ENCODE measurements at places on chromosomes 6 and 20.

- no peak for DNase-seq
Measured at GRCh38 chr6:56040889-56041301, 165.5 kb upstream of the BMP5 start.

GRCh38 chr6:20866036-20866435 is 331.8 kb downstream of the CDKAL1 start:
- no peak for DNase-seq

GRCh38 chr6:92681401-92681800 is 738.0 kb downstream of the EPHA7 start:
- no peak for DNase-seq

DNA sequence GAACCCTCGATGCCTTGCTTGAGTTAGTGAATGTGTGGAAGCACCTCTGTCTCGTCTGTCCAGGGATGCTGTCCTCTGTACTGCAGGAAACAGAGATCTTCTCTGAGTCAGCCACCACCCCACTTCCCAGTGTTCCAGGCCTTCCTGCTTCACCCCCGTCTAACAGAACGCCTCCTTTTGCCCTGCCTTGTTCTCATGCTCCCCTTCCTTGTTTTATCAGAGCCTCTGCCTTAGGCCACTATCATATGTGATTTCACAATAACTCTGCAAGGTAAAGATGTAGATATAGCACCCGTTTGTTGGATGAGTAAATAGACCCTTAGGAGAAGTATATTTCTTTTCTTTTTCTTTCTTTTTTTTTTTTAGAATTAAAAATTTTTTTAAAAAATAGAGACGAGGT is 106.7 kb upstream of the CLDN20 start:
- DNase-seq = no peak

DNA sequence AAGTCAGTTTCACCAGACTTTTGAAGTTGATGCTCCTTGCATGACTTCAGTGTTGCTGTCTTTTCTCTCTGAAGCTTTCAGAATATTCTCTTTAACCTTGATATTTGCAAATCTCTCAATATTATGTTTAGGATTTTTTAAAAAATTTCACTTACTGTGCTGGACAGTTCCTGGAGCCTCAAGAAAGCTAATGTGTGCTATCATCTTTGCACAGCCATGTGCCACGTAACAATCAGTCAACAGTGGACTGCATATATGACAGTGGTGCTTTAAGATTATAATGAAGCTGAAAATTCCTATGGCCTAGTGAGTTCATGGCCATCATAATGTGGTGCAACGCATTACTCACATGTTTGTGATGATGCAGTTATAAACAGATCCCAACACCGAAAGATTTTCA is 59.1 kb upstream of the OGFRL1 start:
- DNase-seq = no peak

GRCh38 chr6:55983861-55984260 is 108.5 kb upstream of the BMP5 start:
- DNase-seq = no peak

GRCh38 chr20:36830791-36831691 is 44.9 kb upstream of the TLDC2 start:
- peak; percentile 56 for DNase-seq

GRCh38 chr6:11432713-11433450 is 104.7 kb upstream of the TMEM170B start:
- no peak for DNase-seq

- no peak for DNase-seq
Measured at GRCh38 chr6:97067045-97067444, 142.5 kb downstream of the KLHL32 start.

- DNase-seq = no peak
Measured at GRCh38 chr6:169556758-169557548, 144.9 kb downstream of the WDR27 start.

DNA sequence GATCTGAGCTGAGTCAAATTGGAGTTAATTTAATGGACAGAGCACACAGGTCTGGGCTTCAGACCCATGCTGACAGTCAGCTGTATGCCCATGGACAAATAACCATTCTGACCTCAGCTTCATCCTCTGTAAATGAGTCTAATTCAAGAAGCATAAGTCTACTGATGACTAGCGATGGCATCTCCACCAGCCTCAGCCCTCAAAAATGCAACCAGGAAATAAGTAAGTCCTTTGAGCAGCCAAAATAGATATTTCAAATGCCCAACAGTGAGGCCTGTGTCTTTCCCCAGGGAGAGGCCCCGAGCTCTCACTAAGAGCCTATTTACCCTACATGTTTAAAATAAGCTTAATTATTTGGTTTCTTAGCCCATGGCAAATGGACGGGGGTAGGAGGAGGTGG is 114.2 kb upstream of the MTHFD1L start:
- DNase-seq = no peak

DNA sequence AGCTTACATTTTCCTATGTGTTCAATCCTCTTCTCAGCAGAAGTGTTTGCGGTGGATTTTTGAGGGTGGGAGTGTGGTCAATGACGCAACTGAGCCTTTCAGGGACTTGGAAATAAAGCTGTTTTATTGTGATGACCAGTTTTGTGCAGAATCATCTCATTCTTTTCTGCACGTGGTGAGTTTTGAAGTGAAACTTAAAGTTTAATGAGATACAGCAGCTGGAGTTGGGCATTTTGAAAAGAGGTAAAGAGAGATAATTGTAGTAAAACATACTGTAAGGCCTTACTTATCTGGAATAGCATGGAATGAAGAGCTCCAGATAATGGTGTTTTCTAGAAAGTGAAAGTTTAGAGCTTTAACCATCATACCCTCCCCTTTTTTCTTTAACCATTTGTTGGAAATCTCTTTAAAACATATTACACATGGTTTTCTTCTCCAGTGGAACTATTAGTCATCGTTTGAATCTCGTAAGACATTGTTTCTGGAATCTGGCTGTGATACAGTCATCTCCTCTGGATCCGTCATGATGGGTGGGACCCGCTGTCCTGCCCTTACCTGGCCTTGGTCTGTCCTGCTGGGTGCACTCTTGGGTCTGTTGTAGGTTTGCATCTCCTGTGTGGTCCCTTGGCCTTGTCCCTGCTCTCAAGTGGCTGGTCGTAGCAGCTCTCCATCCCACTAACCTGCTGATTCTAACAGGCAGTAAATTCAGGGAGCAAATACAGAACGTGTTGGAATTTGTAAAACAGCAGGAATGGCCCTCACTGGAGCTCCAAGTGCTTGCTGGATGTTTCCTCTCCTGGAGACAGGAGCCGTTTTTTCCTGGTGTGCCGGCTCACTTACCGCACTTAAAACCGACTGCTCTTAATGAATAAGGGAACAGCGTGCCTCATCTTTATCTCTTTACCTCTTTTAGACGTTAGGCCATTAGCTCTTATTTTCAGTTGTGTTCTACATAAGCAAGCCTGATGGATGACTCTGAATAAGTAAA is 29.8 kb downstream of the UST start:
- peak; percentile 62 for DNase-seq

- no peak for DNase-seq
Measured at GRCh38 chr20:9218531-9218961, 149.7 kb downstream of the PLCB4 start.

GRCh38 chr20:61720348-61720696 is 345.4 kb downstream of the TAF4 start:
- DNase-seq = no peak

DNA sequence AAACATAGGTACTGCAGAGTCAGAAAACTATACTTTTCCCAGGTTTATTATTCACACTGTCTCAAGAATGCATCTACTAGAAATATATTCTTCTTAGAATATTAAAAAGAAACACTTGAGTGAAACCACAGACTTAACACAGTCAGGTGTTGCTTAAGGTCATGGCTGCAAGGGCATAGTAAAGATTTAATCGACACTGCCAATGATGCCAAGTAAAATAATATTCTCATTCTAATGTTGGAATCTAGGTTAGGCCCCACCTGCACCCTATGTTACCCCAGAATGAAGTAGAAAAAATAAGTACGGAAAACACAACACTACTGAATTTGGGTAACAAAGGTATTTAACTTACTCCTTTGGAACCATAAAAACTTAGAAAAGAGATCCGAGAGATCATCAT is 155.0 kb downstream of the RALGAPA2 start:
- no peak for DNase-seq

- peak; percentile 25 for DNase-seq
Measured at GRCh38 chr6:143264986-143265764, 185.3 kb downstream of the ADAT2 start.

DNA sequence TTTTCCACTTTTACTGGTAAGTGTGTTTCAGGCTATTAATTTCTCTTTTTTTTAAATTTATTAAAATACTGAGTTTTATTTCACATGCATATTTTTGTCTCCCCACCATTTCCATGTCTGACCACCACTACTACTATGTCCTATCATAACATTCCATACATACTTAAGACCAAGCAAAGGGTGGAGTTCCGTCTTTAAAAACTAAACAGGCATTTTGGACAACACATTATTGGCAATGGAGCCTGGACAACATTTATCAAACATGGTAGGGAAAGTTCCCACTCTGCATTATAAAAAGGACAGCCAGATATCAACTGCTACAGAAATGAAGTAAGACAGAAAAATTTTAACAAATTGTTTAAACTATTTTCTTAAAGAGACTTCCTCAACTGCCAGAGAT is 91.9 kb downstream of the LMBRD1 start:
- no peak for DNase-seq

DNA sequence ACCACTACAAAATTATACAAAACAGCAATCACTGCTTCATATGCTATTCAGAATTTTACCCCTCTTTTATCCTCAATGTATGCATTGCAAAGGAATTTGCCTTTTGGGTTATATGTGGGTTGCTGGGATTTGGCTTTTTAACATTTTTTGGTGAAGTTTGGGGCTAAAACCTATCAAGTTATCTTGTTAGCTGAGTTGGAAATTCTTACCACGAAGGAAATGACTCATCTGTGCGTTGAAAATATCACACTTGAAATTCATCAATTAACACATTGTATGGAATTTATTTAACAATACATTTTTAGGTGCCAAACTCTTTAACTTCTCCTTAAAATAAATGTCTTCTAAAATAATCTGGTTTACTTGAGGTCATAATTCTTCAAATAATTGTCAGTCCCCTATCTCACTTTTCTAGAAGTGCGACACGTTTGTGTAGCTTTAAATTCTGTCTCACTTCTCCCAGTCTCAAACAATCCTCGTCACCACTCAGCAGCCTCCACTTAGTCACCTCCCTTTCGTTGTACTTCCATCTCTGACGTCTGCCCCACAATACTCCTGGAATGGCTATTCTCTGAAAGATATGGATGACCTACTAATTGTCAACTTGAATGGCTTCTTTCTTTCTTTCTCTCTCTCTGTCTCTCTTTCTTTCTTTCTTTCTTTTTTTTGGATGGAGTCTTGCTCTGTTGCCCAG is 88.5 kb downstream of the PHACTR1 start:
- DNase-seq = no peak

GRCh38 chr6:75932067-75932466 is 140.4 kb downstream of the IMPG1 start:
- peak; percentile 23 for DNase-seq

DNA sequence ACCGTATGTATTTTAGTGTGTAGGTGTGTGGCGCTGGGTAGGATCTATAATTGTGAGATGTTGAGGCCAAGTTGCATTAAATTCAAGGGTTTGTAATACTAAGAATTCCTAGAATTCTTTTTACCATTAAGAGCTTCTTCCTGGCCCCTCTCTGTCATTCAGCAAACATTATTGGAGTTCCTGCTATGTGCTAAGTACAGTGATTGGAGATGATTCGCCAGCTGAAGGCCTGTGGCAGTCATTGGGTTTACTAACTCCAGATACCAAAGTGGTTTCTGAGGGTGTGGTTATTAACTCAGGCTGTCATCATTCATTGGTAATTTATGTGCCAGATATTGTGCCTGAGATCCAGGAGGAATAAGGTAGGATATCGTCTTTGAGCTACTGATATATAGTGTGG is 167.1 kb downstream of the LAMA2 start:
- no peak for DNase-seq

- no peak for DNase-seq
Measured at GRCh38 chr20:45378191-45378590, at the start of gene TP53TG5. Gene TP53TG5 (minus strand): TSS chr20:45378325. CDS start chr20:45378236, 89 bp downstream.

DNA sequence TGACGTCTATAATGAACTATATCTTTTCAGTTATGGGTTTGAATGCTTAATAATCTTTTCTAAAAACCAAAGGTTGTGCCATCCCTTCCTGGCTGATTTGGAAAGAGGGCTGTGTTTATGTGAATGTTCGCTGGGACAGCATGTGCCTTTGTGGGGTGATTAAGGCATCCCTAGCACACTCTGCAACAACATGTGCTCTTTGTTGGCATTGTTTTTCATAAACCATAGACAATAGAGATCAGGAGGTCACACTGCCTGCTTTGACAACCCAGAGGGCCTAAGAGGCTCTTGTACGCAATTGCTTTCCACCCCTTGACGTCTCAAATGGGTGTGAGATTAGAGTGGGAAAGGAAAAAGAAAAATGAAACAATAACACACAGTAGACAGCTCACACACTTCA is 116.0 kb downstream of the LRRC1 start:
- no peak for DNase-seq

- no peak for DNase-seq
Measured at GRCh38 chr6:15284743-15285142, 38.9 kb downstream of the JARID2 start.

DNA sequence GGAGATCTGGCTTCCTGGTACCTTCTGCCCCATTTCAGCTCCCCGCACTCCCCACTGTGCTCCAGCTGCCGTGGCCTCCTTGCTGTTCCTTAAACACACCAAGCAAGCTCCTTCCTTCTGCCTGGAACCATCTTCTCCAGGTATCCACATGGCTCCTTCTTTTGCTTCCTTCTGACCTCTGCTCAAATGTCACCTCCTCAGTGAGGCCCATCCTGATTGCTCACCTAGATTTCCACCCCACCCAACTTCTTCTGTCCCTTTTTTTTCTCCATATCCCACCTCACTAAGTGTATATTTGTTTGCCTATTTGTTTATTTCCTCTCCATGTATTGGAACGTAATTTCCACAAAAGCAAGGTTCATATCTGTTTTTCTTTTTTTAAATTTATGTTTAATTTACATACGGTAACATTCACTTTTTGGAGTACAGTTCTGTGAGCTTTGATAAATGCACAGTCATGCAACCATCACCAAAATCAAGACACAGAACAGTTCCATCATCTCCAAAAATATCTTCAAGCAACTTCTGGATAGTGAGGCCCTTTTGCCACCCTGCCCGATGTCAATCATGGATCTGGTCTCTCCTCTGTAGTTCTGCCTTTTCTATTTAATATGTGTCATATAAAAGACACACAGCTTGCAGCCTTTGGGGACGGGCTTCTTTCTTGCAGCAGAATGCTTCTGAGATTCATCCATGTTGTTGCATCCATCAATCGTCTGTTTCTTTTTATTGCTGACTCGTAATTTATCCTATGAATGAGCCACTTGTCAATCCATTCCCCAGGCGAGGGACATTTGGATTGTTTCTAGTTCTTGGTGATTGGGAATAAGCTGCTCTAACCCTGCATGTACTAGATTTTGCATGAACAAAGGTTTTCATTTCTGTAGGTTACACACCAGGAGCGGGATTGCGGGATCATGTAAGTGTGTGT is 46.3 kb downstream of the SLC2A10 start:
- DNase-seq = no peak

GRCh38 chr20:34984756-34985261 is 29.1 kb downstream of the MYH7B start:
- no peak for DNase-seq

GRCh38 chr6:63862486-63863198 is 227.0 kb downstream of the PHF3 start:
- no peak for DNase-seq

Data from right hindlimb (tissue), 1 donor.